Right atrium auricular region (tissue), 2 donors: ENCODE measurements at places on chromosomes 5 and 9.

DNA sequence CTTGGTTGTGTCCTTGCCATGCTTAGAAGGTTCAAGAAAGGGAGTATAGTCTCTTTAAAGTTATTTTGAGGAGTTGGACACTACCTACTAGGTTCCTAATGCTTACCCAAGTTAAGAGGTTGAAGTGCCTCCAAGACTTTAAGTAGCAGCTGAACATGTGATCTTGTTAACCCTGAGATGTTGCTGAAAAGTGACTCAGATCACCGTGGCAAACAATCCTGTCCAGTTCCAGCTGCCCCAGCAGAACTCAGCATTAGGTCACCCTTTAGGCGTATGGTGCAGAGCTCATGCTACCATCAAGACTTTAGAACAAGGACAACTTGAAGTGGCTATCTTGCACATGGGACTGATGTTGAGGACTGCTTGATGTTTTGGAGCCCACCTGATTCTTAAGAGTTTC, 22.5 kb downstream of the ZNF462 start:
- DNase-seq, result no peak

DNA sequence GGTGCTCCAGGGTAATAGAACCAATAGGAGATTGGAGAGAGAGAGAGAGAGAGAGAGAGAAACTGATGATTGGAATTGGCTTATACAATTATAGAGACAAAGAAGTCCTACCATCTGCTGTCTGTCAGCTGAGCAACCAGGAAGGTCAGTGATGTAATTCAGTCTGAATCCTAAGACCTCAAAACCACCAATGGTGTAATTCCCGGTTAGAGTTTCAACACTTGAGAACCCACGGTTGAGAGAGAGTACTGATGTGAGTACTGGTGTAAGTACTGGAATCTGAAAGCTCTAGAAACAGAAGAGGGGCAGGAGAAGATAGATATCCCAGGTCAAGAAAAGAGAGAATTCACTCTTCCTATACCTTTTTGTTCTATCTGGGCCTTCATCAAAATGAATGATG, 775.8 kb downstream of the EFNA5 start:
- no peak for DNase-seq

- no peak for DNase-seq
These were observed 123.4 kb downstream of the BOD1 start for GRCh38 chr5:173493040-173493439.

- no peak for DNase-seq
These were observed 75.2 kb downstream of the GOLPH3 start for GRCh38 chr5:32098890-32099310.

- DNase-seq, result no peak
These were observed at the start of gene OLFML2A for GRCh38 chr9:124776954-124777648. Gene OLFML2A, plus strand, starts transcription at chr9:124777133. Its CDS starts 138 bp downstream, at chr9:124777271.

- no peak for DNase-seq
These were observed 202.6 kb downstream of the TLE4 start for GRCh38 chr9:79774356-79774755.

DNA sequence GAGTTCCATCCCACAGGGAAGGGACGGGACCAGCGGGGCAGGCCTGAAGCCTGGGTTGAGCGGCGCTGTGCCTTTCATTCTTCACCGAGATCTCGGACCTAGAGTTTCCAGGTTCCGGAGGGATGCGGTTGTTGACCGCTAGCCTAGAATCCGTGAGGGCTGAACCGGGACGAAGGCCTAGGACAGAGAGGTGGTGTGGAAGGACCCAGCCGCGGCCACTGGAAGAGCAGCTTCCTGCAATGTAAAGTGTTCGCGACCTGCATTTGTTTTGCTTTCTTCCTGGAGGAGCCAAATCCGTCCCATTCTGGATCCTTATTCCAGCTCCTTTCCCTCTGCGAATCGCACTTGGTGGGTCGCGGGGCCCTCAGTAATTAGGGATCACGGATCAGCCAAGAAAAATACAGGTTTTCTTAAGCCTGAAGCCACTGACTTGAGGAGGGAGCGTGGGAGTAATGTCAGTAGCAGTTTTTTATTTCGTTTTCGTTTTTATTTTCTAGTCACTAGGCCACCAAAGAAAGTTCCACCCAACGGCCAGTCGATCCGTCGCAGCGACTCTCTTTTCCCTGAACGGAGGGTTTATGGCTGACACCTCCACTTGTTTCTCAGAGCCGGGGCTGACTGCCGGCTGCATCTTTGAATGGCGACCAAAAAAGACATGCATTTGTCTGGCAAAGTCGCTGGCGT, 48.6 kb downstream of the ANXA2R start:
- no peak for DNase-seq

DNA sequence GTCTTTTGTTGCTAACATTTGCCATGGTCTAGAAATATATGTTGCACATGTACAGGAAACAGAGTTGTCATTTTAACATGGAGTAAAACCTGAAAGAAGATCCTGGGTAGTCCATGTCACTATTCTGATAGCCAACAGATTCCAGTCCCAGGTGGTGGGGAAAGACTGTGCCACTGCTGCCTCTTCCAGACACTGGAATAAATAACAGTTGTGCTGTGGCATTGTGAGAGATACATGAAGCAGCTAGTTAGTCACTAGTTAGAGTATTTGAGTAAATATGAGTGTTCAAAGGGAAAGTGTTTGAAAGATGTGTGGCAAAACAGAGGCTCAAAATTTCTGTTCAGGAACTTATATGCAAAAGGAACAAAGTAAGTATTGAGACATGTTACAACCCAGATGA, 1408.3 kb downstream of the EFNA5 start:
- no peak for DNase-seq

DNA sequence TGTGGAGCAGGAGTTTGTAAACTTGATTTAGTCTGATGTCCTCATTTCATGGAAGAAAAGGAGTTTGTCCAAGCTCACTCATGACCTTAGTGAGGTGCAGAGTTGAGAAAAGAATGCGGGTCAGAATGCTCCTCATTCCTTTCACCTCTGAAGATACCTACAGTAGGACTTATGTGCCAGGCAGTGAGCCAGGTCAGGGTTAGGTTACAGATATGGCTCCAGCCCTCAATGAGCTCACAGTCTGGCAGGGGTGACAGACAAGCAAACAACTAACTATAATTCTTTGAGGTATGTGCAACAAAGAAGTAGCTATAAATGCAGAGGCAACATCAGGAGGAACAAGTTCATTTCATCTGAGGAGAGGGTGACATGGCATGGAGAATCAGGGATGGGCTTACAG, 102.5 kb downstream of the SPATA31D1 start:
- no peak for DNase-seq

- DNase-seq, result no peak
These were observed 1009.8 kb downstream of the DNAH5 start for GRCh38 chr5:12934722-12935121.

- DNase-seq, result no peak
These were observed 41.8 kb downstream of the KCNT1 start for GRCh38 chr9:135743546-135744332.

GRCh38 chr5:139654871-139655491, 6.8 kb downstream of the CXXC5 start:
- DNase-seq, result no peak

DNA sequence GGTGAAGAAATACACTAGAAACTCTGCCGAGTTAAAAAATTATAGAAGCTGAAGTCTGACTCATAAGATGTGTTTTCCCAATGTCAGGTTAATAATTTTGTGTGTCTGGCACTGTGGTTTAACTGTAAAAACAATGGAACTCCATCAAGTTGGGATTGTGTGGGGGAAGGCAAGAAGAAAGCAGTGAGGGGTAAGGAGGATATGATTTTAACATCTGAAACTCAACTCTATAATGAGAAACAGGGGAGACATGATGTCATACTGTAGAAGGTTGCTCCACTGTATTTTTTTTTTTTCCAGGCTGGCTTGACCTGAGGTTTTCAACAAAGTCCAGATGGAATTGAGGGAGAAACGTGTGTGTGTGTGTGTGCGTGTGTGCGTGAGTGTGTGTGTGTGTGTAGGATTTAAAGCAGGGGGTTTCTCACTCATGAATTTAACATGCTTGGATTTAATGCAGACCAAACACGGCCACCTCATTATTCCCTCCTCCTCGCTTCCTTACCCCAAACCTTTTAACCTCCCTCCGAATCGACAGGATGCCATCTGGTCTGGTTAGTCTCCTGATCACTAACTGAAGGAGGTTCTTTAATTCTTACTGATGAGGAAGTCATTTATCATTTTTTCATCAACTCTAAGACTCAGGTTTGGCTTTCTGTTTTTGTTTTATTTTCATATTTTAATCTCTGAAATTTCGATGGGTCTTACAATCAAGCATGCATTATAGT, 140.2 kb upstream of the LPAR1 start:
- no peak for DNase-seq

- DNase-seq, result no peak
These were observed 24.4 kb downstream of the AKNA start for GRCh38 chr9:114363424-114363823.

DNA sequence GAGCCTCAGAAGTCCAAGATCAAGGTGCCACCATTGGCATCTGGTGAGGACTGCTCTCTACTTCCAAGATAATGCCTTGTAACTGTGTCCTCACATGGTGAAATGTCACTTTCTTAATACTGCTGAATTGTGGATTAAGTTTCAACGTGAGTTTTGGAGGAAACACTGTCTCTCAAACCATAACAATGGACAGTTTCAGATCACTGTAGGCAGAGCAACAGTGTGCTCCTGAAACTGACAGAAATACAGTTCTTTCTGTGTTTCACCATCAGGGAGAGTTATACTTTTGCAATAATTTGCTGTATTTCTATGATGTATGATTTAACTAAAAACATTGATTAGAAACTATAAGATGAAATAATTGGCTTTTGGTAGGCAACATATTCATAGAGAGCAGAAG, 1780.5 kb upstream of the CDH6 start:
- DNase-seq, result no peak

DNA sequence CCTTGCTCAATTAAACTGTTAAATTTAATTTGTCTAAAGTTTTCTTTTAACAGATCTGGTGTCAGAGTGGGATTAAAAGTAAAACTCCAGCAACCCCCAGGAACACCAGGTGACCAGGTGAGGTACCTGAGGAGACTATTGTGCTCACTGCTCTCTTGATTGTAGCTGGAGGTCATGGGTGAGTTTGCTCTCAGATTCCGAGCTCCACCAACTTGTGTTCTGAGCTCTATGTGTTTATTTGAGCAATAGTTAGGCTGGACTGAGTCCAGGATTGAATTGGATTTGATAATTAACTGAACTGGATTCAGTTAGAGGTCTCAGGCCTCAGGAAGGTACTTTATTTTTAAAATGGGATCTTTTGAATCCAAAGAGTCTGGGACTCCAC, 17.9 kb upstream of the SCGB3A2 start:
- no peak for DNase-seq

DNA sequence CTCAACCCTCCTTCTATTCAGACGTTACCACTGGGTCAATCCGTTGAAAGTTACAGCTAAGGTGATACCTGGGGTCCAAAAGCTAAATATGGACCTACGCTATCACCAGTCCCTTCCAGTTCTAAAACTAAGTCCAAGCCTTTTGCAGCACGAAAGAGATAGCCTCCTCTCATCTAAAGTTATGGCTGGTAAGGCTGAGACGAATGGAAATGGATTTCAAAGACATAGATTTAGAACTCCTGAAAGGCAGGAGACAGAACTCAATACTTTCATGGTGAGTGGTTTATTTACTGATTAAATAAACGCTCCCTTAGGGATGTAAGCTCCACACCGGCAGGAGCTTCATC, 751 bp upstream of the RIC1 start:
- DNase-seq, result no peak

DNA sequence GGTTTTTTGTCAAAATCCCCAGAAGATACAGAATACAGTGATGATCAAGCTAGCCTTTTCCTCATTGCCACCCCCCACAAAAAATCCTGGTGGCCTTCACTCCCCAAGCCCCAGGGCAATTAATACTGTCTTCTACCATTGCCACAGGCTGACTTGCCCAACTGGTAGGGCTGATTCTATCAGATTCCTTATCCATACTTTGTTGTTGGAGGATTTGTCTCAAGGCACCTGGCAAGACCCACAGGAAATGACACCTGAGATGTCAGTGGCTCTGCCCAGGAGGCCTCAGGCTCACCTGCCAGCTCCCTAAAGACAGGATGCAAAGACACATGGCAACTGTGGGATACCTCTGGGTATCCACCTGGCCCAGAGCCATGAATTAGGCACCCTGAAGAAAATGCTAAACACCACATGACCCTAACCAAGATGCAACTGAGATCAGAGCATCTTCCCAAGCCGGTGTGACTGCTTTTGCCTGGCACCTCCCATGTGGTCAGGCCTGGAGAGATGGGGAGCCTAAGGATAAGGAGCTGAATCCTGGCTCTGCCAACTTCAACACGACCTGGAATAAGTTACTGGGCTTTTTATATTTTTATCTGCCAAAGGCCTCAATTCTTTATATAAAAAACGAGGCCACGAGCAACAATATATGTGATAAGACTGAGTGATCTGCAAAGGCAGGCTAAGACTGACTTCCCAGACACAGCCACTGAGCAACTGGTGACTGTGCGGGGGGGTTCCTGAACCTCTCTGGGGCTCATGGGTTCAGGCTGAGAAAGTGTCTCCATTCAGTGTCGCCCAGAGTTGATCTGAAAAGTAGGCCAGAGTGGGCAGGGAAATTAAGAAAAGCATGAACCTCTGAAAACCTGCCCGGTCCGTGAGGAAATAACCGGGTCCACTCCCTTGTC, 944 bp downstream of the ATOX1 start:
- no peak for DNase-seq

- DNase-seq, result no peak
These were observed 32.0 kb downstream of the MACROH2A1 start for GRCh38 chr5:135367076-135367475.
